ENCODE measurements at places on chromosomes 1 and 21.
A peak's percentile ranks its signal among the peaks of the same experiment; 100 is the strongest.

DNA sequence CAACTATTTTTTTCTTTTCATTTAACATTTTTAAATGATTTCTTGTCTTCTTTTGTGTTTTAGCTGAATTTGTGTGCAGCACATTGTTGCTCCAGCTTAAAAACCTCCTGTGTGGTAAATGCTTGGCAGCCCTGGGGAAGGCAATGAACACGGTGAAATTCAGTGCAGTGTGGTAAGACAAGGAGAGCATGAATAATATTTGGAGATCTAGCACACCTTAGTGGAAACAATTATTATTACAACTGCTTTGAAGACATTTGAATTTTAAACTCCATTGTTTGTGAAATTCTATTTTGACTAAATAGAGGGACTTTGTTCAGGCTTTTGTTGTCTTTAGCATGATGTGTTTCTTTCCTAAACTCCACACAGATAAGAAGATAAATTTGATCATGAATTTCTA, 242.6 kb upstream of the CXADR start:
- DNase-seq: no peak

DNA sequence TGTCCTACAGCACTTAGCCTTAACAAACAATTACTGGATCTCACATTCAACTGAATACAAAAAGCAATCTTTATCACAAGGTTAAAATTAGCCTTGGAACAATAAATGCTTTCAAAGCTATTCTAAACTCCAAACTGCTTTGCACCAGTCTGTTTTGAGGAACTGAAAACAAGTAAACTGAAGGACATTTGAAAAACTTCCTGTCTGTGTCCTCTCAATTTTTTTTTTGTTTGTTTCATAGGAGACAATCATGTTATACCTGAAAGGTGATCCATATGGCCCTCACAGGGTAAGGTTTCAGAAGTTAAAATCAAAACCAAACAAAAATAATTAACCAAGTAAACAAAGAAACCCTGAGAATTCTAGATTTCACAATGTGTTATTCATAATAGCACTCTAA, 459.1 kb downstream of the DPYD start:
- peak; percentile 59 for DNase-seq

- no peak for DNase-seq
These were observed 103.9 kb downstream of the TGFBR3 start for GRCh38 chr1:91781901-91782622.

DNA sequence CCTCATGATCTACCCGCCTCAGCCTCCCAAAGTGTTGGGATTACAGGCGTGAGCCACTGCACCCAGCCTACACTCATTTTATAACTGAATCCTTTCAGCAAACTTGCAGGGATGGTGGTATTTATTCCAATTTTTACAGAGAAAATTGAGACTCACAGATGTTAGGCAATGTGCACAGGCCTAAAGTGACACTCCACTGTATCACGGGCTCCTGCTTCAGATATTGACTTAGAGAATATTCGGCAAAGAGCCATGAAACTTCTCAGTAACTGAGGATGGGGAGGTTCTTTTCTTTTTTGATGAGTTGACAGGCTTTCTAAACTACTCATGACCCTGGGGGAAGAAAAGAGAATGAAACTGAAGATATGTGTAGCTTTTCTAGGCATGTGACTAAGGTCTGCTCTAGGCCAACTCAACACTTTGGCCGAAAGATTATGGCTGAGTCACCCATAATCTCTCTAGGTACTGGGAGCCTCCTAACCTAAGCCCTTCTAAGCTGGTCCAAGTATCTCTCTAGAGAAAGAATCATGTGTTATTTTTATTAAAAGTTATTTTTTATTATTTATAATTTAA, 19.9 kb upstream of the PTCH2 start:
- DNase-seq: no peak

DNA sequence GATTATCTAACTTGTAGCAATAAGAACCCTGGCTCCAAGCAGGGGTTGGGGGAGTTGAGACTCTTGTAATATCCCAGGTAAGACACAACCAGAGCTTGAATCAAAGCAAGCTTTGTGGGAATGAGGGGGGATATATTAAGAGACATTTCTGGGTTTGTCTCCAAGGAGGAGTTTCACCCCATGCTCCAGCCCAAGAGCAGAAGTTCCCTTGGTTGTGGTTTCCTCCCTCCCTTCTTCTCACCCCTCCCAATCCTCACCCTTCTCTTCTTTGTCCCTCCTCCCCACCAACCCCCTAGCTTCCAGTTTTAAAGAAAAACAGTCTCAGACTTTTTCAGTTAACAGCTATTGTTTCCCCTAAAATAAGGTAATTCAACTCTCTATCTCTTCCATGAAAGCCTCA, 11.9 kb downstream of the TRAF3IP3 start:
- DNase-seq: no peak

GRCh38 chr1:26970810-26971209, 10.5 kb upstream of the KDF1 start:
- no peak for DNase-seq

DNA sequence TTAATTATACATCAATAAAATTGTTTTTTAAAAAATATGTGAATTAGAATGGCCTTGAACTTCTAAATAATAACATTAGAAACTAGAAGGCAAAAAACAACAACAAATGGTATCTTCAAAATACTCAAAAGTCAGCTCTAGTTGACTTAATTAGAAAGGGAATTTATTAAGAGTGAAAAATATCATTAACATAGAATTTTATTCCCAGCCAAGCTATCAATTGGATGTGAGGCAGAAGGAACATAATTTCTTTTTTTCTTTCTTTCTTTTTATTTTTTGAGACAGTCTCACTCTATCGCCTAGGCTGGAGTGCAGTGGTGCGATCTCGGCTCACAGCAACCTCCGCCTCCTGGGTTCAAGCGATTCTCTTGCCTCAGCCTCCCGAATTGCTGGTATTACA, 51.2 kb upstream of the CAPZB start:
- no peak for DNase-seq

DNA sequence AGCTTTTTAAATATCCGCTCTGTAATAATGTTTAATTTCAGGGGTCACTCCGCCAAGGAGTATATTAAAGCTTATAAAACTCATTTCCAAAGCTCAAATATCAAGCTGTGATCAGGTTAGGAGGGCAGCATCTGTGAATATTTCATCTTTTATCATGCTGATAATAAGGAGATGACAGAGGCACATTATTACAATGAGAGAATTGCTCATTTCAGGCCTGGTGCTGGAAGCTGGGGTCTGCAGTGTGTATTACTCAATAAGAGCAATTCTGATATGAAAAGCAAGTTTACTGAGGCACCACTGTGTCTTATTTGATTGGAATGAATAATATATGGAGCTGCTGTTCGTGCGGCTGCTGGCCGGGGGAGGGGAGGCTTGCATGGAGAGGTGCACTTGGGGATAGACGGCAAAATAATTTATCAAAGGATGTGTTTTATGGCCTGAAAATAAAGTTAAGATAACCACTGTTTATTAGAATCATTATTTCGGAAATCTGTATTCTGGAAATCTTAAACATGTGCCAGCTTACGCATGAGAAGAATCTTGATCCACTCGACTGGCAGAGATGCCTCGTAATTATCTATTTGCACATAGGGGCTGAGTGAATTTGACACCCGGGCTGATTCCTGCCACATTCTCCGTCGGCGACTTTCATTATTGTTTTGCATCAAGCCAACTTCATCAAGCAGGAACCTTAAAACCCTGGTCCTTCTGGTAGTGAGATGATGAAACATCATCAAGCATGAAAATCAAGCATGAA, 173.2 kb downstream of the RRAGC start:
- DNase-seq: no peak

- no peak for DNase-seq
These were observed 8.7 kb downstream of the PARK7 start for GRCh38 chr1:7970246-7970645.

- no peak for DNase-seq
These were observed 28.4 kb downstream of the USP48 start for GRCh38 chr1:21754583-21754982.

- no peak for DNase-seq
These were observed 526.0 kb upstream of the ADGRL4 start for GRCh38 chr1:79532555-79532954.

DNA sequence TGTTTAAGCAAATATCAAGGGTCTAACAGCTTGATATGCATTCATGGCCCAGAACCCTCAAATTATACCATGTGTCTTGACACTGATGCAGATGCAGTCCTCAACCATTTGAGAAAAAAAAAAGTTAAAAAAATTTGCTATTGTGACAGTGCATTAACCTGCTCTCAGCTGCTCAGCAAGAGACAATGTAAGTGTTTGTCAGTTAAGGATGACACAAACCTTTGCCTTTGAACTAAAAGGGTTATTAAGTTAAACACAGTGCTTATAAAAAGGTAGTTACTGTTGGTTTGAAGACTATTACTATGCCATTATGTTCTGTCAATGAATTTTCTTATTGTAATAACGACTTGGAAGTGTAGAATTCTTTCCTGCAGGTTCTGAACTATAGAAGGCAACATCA, 655.6 kb upstream of the NEGR1 start:
- DNase-seq: no peak

- DNase-seq: no peak
These were observed at the start of gene B3GALT2 for GRCh38 chr1:193185901-193186731. B3GALT2 (minus strand) TSS chr1:193186613; CDS start chr1:193181562, 5,051 bp downstream.

DNA sequence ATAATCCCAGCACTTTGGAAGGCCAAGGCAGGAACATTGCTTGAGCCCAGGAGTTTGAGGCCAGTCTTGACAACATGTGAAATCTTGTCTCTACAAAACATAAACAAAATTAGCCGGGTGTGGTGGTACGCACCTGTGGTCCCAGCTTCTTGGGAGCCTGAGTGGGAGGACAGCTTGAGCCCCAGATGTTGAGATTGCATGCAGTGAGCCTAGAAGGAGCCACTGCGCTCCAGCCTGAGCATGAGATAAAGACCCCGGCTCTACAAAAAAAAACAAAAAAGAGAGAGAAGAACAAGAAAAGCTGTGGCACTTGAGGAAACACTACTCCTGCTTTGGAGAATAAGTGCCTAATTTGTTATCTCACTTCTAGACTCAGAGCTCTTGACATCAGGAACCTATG, 146.6 kb downstream of the GLUL start:
- DNase-seq: no peak

GRCh38 chr1:228385232-228385631, 21.4 kb downstream of the TRIM11 start:
- DNase-seq: no peak

DNA sequence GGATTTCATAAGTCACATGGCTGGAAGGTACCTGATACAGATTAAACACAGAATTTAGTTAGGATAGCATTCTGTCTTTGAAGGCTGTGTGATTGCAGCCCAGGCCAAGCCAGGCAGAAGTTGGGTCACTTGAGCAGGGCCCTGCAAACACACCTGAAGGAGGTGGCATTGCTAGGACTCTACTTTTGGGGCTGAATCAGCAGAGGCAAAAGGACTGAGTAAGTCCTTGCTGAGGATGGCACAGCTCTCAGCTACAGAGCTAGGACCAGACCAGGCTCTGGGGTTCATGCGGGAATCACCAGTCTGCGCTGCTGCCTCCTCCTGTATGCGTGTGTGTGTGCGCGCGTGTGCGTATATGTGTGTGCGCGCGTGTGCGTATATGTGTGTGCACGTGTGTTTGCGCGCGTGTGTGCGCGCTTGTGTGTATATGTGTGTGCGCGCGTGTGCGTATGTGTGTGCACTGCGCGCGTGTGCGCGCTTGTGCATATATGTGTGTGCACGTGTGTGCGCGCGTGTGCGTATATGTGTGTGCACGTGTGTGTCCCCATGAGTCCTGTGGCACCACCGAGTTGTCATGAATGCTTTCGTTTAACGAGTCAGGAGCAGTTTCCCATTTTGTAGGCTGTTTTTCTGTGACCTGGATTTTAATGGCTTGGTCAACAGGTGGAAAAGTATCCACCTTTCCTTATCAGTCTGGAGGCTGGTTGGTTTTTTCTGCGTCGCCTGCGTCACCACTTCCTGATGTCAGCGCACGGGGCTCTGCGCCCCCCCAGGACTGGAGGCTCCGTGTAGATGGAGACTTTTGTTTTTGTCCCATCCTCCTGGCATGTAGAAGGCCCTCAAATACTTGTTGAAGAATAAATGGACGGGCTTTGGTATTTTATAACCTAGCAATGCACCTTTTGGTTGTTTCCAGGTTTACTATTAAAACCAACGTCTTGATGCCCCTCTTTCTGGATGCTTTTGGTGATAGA, 34.7 kb downstream of the ADARB1 start:
- DNase-seq: no peak

DNA sequence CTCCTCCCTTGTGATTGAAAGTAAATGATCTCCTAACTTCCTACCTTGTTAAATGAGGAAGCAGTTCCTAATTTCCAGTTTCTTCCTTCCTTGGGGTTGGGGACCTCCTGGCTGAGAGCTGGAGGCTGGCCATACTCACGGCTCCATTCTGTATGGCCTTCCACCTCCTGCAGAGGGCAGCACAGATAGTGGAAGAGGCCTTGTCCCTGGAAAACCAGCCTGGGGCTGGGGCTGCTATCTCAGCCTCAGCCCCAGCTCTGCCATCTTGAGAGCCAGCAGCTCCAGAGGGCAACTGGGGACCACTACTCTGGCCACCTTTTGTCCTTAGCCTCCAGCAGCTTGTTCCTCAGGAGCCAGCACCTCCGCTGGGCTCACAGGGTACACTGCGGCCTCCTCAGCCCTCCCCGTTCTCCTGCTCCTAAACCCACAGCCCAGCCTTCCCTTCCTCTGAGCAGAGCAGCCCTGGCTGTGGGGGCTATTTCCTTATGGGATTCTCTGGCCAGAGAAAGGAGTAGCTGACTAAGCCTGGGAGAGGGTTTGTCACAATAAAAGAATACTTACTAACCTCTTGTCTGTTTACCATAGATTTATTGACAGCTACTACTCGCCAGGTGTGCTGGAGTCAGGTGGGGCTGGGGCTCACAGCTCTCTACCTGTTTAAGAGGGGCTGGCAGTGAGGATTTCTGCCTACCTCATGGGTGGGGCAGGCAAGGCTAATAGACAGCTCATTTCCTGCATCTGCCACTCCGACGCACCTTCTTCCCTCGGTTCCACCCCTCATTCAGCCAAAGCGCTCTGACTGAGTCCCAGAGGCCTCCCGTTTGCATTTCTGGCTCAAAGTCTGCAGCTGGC, 6.3 kb downstream of the TMEM234 start:
- no peak for DNase-seq

DNA sequence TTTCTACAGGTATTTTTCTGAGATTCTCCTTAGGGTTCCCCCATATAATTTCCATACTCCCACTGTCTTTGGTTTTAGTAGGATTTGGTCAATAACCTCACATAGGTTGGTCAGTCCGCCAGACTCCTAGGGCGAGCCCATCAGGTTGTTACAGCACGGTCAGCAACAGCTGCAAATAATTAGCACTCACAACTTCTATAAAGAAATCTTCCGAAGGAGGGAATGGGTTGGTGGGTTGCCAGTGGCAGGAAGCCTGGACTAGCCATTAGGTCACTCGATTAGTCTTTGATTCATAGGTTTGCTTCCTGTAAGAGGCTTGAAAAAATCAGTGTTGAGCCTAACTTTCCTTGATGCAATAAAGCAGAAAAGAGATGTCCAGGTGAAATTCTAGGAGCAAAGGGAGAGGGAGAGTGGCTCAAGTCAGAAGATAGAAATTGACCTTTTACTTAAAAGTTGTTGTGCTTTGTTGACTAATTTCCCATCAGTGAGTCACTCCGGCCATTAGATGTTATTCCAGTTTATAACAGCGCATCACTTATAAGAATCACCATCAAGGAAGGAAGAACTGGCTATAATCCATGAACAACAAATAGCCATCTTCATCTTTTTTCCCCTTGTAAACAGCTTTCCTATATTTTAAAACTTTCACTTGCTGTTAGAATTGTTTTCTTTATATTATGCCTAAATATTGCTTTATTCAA, 88.3 kb downstream of the TPR start:
- no peak for DNase-seq

- no peak for DNase-seq
These were observed 18.5 kb upstream of the RAB4A start for GRCh38 chr1:229252228-229252984.
